Stimulated activated CD4-positive, alpha-beta T cell treated with anti-CD3 and anti-CD28 coated beads, Interleukin-1b, Interleukin-23, amount 100 ng/mL, for 24 hours (primary cell): ENCODE measurements at places on chromosomes 6 and 20.

DNA sequence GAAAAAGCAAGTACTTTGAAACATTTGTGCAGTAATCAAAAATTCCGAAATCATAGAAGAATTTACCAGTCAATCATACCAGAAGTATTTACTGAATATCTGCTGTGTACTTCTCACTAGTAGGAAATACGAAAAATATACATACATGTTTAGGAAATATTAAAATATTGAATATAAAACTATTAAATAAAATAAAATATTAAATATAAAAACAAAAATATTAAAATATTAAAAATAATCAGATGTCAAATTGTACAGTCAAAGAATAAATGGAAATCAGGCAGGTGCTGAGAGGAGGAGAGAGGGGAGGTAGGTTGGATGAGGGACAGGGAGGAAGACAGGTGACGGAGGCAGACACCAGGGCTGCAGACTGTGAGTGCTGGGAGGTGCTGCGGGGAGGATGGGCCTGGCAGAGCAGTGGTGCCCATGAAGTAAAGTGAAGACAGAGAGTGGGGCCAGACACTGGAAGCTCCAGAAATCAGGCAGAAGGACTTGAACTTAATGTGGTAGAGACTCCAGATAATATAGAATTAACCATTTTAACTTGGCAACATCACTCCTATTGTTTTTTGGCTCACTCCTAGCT, 55.9 kb downstream of the PRKN start:
- no peak for DNase-seq

DNA sequence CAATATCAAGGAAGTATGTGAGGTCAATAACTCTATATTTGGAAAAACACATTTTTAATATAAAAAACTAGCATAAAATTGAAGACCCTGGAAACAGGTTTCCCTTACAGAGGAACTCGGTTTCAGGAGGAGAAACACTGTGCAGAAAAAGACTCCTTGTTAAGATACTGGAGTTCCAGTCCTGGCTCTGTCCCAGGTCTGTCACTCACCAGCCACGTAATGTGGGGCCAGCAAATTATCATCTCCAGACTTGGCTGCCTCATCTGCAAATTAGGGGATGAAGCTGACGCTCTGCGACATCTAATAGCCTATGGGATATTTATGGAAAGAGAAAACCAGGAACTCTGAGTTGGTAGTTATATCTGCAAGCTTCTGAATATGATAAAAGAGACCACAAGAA, 702.7 kb downstream of the EPHA7 start:
- DNase-seq: no peak

DNA sequence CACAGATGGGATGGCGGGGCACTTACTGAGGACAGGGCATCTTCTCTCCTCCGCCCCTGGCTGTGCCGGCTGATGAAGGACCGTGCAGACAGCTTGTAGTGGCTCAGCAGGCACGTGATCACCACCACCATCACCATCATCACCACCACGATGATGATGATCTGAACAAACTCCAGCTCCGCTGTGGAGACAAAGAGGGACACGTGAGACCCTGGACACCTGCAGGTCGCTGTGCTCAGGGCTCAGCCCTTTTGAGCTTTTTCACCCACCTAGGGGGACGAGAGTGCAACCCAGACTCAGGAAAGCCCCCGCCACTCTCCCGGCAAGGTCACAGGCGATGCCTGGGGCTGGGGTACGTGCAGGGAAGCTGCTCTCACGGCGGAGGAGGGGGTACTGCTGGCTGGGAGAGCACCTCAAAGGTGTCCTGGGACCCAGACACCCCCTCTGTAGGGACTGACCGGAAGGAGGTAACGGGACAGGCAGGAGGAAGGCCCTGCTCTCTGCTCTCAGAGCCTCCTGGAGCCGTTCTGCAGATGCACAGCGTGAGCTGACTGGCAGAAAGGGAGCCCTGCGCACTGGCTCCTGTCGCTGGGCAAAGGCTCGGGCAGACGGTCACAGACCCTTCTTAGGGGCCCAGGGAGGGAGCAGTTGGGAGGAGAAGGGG, 39.4 kb upstream of the ZBP1 start:
- no peak for DNase-seq

DNA sequence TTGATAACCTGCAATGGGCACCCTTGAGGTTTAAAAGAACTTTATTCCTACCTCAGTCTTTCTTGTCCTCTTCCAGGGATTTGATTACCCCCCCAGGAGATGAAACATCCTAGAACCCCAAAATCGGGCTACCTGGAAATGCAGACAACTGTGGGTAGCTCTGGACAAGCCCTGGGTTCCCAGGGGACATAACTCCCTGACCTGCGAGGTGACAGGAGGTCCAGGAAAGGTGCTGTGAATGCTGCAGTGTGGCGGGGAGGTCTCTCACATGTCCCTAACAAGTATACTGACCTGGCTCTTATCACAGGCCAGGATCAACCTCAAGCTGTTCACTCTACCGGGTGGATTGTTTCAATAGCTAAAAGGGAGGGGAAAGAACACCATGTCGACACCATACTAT, 11.6 kb downstream of the JAG1 start:
- DNase-seq: no peak

- DNase-seq: no peak
Observed at GRCh38 chr6:89252907-89253306, 35.7 kb upstream of the GABRR1 start.

- no peak for DNase-seq
Observed at GRCh38 chr6:131784561-131784960, 23.3 kb upstream of the ENPP1 start.

DNA sequence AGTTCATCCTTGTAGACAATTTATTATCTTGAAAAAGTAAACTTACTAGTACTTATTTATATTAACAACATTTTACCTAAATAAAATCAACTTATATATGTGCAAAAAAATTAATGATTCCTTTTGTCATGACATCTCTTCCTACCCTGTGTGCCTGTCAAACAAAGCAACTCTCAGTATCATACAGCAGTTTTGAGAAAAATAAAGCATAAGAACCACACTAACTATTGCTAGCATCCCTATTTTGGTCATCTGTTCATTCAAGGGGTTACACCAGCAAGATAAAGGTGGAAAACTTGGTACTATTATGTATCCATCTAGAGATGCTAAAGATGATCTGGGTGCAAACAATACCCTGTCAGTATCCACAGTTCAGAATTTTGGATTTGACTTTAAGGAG, 7.4 kb upstream of the HLA-DRB1 start:
- no peak for DNase-seq
